ENCODE measurements at places on chromosomes 6 and 20.

GRCh38 chr6:138230759-138231380 lies 12.6 kb upstream of the PBOV1 start:
- DNase-seq: no peak

DNA sequence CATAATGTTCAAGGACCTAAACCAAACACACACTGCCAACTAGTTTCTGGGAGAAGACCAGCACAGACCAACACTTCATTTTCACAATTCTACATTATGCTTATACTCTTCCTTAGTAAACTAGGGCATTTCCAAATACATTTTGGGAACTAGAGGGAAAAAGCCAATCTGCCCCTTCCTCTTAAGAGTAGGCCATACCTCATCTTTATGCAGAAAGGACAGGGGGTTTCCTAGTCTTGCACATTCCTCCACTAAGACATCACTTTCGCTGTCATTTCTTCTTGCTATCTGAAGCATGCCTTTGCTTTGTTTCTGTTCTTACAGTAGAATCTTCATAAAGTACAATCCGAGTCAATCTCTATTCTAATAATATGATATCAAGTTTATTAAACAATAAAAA lies 105.7 kb downstream of the SMLR1 start:
- no peak for DNase-seq

GRCh38 chr6:98835149-98836024 lies 1.0 kb downstream of the POU3F2 start:
- no peak for DNase-seq

DNA sequence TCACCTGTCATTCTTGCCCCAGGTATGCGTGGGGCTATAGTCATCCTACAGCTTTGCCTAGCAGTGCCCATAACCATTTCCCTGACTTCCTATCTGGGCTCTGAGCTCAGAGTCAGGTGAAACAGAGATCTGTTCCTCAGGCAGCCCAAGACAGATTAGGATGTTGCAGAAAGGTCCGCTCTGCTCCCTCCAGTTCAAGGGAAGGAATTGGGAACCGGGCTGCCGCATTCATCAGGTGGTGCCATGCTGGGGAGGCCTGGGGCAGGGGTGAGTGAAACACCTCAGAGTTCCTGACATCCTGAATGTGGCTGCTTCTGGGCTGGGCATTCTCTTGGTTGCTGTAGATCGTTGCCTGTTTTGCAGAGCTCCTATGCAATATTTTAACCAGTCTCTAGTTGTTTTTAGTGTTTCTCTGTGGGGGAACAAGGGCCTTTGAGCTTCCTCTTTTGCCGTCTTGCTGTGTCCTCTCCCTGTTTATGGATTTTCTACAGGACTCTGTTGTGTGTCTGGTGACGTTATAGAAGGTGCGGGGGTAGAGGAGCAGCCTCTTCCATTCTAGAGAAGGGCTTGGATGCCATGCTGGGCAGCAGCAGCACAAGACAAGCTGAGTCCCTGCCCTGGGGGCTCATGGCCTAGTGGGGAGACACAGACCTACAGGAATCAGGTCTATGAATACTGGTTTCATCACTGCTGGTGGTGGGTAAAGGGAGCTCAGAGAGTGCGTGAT lies 9.2 kb downstream of the ENTPD6 start:
- no peak for DNase-seq

Measured in stimulated activated CD4-positive, alpha-beta T cell treated with anti-CD3 and anti-CD28 coated beads, TNF-alpha, amount 100 ng/mL, for 24 hours (primary cell).